Nucleus accumbens (tissue), 56 donors: ENCODE measurements at places on chromosomes 1 and 21.

GRCh38 chr1:222618880-222619596, 1.1 kb downstream of the MIA3 start:
- DNase-seq = no peak

- no peak for DNase-seq
Measured at GRCh38 chr1:116989835-116990234, 11.7 kb upstream of the CD101 start.

GRCh38 chr1:17833661-17834501, 78.7 kb downstream of the ACTL8 start:
- no peak for DNase-seq

DNA sequence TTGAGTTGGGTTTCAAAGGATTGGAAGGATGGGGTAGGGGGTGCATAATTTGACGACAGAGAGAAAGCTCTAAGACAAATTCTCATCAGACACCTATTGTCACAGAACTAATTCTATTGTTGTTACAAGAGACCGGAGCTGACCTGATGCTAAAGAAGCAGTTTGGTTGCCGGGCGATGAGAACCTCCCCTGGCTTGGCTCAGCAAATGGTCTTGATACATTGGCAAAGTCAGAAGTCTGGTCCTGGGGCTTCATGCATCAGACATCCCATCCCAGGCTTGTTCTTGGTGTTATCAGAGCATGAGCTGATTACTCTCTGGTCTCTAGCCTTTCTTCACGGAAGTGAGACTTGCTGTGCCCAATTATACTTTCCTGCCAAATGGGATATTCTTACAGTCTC, 15.4 kb downstream of the TRIM67 start:
- DNase-seq = no peak

DNA sequence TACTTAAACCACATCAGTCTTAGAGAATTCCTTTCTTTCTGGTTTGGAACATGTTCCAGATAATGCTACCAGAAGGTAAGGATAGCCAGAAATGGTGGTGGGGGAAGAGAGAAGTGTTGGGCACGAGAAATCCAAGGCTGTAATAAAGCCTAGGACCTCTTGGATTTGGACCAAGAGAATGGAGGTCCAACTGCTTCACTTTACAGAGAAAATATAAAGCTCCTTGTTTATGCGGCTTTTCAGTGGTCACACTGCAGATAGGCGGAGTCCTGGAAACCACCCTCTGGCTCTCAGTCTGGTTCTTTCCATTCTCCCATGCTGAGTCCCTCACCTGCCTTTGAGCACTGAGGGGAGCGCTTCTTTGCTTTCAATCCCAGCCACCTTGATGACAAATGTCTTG, 87.8 kb downstream of the ADCY10 start:
- DNase-seq = no peak

- no peak for DNase-seq
Measured at GRCh38 chr1:172867216-172867818, 183.4 kb downstream of the TNFSF18 start.

- no peak for DNase-seq
Measured at GRCh38 chr1:18012686-18013085, 94.9 kb upstream of the IGSF21 start.

DNA sequence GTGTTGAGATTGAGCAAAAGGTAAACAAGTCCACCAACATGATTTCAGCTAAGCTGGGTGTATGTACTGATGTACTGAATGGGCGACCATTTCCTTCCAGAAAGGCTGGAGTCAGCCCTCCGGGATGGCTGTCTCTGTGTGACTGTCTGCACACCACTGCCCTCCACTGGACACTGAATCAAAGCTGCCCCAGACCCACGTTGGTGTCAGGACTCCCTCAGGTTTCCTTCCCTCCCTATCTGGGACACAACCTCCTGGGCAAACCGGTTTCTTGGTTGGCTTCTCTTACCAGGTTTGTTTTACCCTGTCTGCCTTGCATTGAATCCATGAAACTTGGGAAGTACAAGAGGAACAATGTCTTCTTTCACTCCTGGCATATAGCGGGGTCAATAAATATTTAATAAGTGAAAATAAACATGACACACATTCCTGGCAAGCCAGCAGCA, 5.3 kb upstream of the SRP9 start:
- DNase-seq = peak; percentile 61

DNA sequence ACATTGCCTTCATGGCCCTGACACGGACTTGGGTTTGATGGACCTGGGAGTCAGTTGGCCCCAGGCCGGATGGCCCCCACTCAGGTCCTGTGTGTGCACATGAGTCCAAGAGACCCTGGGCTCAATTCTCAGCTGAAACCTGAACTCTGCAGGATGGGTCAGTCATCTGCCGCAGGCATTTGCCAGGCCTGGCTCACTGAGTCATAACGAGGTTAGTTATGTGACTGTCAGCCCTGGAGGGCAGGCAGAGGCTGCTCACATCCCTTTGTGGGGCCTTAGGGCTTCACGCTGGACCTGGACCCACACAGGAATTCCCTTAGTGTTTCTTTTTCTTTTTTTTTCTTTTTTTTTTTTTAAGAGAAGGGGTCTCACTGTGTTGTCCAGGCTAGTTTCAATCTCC, 46.5 kb downstream of the PSMG1 start:
- no peak for DNase-seq

DNA sequence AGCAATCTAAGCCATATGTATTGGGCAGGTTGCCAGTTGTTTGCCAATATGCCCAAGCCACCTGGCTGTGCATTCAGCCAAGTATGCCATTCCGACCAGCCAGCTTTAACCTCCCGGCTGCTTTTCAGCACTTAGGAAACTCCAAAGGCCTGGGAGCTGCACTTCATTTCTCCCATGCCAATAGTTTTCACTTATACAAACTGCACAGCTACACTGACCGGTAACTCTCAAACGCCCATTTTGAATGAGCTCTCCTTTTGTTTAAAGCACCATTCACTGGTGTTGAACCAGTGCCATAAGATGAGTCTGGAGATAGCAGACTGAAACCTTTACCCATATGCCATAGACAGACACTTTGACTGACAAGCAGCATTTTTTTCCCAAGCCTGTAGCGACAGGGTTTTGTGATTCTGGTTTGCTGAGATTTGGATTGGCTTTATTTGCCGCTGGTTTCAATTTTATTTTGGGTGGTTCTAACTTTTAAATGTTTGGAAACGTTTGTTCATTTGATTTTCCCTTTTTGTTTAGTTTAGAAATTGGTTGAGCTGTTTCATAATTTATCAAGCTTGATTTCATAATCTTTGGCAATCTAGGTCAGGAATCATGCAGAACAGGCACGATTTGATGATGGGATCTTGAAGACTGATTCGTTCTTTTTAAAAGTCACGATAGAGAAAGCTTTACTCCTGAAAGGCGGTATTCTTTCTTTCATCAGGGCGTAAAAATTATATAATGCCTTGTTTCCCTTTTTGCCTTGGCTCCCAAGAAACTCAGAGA, 144.6 kb downstream of the NFIA start:
- no peak for DNase-seq

DNA sequence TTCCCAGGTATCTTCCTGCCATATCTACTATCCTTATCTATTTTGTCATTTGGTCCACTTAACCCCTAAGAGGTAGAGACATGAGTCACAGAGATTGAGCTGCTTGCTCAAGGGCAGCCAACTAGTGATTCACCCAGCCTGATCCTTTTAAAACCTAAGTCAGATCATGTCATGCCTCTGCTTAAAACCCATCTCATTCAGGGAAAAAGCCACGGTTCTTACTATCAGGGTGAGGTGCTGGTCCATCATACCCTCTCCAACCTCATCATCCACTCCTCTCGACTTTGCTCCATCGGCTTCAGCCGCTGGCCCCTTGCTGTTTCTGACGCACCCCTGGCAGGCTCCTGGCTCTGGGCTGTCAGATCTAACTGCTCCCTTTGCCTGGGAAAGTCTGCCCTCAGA, 14.4 kb upstream of the PPP1R15B start:
- no peak for DNase-seq

DNA sequence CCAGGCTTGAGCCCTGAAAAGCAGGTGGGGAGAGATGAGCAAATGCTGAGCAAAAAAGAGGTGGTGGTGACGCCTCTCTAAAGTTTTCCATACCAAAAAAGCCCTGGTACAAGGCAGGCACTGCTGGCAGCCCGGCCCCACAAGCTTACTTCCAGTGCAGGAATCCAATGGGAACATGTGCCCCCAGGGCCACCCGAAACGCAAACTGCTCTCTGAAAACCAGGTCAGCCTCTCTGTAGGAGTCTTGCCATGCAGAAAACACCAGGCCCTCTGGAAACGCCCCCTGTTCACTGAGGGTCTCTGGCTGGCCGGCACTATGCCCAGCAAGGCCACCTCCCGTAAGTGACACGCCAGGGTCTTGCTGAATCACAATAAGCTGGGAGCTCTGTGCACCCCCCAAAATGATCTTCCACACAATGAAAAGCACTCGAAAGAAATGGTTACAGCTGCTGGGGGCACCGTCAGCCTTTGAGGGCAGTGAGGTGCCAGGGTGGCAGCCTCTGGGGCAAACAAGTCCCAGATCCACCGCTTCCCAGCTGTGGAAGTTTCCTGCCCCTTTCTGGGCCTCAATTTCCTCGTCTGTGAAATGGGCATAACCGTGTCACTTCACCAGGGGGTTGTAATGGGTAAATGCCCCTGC, 170.5 kb downstream of the TOMM20 start:
- DNase-seq = no peak

- no peak for DNase-seq
Measured at GRCh38 chr1:40379785-40380452, 6.4 kb downstream of the SMAP2 start.

DNA sequence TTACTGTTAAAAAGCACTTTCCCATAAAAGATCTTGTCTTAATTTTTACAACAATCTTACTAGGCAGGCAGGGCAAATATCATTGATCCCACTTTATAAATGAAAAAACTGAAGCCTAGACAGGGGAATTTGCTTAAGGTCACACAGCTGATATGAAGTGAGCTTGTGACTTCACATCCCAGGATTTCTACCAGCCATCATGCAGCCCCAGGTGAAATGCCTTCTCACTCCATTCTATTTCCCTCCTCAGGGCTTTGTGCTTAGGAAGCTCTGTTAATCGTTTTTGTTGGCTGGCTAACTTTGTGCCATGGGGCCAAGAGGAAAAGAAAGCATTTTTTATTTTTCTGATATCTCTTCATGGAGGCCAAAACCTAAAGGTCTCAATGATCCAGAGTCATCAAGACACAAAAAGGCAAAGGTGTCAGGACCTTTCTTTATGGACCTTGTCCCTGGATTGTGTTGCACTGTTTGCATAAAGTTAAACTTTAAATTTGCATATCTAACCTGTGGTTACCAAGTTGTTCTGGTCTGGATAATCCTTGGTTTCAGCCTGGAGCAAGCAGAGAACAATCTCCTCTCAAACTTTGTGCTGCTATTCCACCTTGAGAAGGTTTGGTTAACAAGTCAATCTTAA, 44.8 kb upstream of the ZNF326 start:
- DNase-seq = no peak

DNA sequence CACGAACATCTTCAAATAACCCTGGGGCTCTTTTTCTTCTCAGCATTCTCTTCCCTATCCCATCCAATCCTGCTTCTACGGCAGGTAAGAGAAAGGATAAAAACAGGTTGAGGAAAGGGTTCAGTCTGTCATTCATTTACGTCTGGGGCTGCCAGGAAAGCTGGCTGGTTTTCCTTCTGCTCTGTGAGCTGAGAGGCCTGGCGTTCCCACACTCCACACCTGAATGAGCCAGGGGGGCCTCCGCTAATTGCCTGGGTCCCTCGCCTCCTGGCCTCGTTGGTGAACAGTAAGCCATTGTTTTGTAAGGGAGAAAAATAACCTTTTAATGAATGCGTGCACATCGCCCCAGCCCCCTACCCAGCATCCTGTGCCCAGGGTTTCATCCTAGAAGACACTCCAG, 70.8 kb upstream of the SIM2 start:
- no peak for DNase-seq

GRCh38 chr1:54571326-54571725, 23.3 kb downstream of the ACOT11 start:
- DNase-seq = no peak

DNA sequence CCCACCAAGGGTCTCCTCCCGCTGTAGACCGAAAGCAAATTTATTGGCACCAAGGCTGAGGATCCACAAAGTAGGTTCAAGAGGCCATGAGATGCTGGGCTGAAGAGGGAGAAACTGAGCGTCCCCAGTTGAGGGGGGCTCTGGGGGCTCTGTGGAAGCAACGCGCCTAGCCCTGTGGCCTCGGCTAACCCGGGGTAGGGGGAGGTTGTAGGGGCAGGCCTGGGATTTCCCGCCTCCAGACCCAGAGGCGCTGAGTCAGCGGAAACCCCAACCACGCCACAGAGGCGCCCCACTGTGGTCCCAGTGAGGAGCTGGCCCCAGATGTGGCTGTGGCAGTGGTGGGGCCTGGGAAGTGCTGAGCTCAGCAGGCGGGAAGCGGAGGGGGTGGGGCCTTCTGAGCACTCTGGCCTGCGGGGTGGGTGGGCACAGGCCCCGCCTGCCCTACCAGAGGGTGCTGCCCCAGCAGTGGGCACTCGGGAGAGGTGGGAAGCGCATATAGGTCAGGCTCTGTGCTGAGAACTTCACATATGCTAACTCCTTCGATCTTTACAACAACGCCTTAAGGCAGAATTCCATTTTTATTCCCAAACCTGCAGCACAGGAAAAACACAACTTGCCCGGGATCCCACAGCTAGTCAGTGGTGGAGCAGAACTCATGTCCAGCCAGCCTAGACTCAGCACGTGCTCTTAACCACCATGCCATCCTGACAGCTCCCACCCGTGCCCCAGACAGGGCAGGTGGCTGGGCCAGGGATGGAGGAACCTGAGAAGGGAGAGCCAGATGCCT, 1.5 kb upstream of the COL16A1 start:
- peak; percentile 23 for DNase-seq

- DNase-seq = no peak
Measured at GRCh38 chr1:206685769-206686477, 1.2 kb downstream of the MAPKAPK2 start.

- DNase-seq = no peak
Measured at GRCh38 chr1:164064501-164064900, 494.5 kb upstream of the PBX1 start.

DNA sequence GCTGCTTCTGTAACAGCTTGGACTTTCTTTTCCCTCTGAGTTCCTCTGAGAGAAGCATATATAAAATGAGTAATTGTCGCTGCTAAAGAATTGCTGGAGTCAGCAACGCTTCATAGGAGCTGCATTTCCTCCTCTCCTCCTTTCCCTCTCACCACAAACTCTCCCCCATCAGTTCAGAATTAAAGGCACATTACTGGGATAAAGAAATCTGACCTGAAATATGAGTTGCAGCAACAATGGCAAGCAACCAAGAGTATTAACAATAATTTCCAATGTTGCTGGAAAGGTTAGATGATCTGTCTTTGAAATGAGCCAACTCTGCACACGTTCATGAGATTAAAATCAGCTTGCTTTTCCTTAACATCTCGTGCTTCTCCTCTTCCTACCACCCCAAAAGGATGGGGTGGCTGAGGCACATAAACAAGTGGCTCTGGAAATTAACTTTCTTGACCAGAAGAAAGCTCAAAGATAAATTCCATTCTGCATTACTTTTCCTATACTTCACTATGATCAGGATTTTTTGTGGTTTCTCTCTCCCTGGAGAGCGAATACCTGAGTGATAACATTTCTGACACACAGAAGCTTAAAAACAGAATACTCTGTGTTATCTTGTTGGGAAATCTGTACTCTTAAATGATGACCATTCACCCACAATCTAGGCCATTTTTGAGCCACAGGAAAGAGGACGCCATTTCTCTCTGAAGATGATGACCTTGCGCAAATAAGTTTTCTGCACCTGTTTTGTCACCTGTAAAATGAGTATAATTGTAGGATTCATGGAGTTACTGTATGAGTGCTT, 90.2 kb downstream of the TGFBR3 start:
- DNase-seq = no peak
